ENCODE measurements at places on chromosomes 7 and 10.

GRCh38 chr7:36214608-36215456, 61.8 kb downstream of the EEPD1 start:
- DNase-seq = no peak

DNA sequence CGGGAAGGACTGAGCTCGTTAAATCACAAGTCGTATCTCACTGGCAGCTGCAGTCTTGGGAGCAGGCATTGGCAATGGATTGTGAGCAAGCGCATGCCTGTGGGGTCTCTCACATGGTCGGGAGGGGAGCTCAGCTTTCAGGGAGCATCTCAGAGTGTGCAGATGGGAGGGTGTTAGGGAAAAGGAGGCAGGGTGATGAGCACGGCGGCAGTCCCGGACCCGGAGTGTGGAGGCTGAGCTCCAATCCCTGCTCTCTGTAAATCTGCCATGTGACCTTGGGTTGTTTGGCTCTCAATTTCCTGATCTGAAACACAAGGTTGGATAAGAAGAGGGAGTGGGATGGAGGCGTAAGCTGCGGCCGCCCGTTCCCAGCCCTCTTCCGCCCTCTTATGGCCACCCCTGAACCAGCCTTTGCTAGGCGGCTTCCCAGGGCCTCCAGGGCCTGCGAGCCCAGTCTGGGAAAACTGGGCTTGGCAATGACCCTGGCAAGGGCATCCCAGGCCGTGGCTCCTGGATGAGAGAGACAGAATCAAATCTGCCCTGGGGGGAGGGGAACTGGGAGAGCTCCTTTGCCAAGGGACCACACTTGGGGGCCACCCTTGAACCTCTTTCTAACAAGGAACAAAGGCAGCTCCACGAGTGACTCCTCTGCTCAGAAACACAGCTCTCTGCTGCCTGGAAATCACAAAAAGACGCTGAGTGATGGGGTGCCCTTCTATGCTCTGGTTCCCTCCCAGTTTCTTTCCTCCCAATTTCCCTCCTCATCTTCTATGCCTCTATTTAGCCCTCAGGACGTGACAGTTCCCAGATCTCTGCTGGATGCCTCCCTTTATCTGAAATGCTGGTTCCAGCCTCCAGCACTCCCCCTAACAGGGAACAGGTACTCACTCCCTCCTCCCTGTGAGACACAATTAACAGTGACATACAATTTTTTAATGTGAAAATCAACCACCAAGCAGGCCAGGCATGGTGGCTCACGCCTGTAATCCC, 41.7 kb upstream of the LOXL4 start:
- peak; percentile 56 for DNase-seq

- no peak for DNase-seq
These were observed 265.0 kb downstream of the CAMK1D start for GRCh38 chr10:12614177-12614995.

DNA sequence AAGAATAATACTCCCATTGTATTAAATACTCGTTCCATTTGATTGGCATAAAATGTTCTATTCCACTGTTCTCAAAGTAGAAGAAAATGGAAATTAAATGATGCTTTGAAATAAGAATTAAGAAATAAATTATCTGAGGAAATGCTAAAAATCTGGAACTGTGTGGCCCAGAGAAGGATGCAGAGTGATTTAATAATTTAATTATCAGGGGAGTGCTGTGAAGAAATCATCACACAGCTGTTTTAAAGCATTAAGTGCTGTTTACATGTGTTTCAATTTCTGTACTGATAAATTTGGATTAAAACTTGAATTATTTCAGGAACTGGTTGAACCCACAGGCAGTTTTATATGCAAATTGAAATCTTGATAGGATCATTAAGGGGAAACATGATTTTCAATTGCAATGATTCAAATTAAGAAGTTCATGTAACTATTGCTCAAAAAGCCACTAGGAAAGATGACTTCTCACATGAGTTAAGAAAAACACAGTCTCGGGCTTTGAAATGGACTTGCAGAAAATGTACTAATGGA, 56.3 kb downstream of the COL28A1 start:
- DNase-seq = no peak

DNA sequence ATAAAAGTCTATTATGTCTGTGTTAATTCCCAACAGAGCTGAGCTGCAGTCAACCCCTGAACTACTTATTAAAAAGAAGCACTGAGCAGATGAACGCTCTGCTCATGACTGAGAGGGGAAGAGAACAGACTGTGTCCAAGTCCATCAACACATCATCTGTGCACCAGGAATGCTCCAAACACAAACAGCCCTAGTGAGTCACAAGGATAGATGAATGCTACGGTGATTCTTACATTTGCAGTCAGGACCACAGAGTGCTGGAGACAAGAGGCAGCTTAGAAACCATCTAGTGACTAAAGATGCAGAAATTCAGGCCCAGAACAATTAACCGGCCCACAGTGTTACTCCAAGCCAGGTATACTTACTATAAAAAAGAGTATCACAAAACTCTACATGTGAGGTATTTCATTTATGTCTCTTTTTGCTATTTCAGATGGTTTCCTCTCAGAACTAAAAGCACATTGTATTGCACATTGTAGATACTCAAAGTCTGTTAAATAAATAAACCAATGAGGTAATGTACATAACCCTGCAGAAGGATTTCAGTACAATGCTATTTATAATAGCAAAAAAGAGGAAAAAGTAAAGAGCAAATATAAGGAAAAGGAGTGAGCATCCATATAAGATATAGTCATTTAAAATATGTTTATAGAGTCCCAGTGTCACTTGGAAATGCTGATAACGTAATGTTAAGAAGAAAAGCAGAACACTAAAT, 159.2 kb downstream of the KCNMA1 start:
- DNase-seq = no peak

GRCh38 chr7:139949629-139950028, 113.1 kb downstream of the PARP12 start:
- DNase-seq = no peak

- peak; percentile 11 for DNase-seq
These were observed 592.9 kb upstream of the NRP1 start for GRCh38 chr10:33927347-33927746.

GRCh38 chr7:25122373-25122772, 2.7 kb downstream of the CYCS start:
- DNase-seq = no peak

GRCh38 chr10:79089632-79090031, 20.9 kb downstream of the ZMIZ1 start:
- no peak for DNase-seq

GRCh38 chr7:1856888-1857441, 186.9 kb downstream of the ELFN1 start:
- no peak for DNase-seq

DNA sequence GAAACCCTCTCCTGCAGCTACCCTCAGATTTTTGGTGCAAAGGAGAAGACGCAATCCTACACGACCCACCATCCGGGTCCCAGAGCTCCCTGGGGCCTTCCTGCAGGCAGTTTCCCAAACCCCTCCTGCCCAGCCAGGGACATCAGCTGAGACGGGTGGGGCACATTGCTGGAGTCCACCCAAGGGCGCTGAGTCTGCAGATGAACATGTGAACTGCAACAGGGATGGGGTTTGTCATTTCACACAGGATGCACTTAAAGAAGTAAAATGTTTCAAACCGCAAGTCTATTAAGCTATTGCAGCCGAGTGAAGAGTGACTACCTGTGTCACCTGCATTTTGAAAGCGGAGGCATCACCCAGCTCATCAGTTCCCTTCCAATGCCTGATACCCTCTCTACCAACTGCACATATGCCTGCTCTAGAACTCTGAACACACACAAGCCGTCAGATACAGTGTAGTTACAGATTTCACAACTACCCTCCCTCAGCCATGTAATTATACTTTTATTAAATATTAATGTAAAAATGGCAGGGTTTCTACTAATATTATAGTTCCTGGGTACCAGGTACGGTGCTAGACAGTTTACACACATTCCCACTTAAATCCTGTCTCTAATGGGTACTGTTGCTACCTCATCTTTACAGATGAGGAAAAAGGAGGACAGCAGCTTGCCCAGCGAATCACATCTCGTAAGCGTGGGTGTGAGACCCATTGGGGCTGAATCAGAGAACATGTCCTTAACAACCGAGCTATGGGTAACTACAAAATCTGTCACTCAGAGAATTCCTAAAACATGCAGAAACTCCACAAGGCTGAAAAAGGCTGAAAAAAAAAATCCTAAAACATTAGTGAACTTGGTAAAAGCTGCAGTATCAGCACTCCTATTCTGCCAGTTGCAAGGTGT, 71.2 kb downstream of the GRB10 start:
- DNase-seq = no peak

GRCh38 chr10:29309465-29309864, 20.6 kb downstream of the LYZL1 start:
- DNase-seq = no peak

DNA sequence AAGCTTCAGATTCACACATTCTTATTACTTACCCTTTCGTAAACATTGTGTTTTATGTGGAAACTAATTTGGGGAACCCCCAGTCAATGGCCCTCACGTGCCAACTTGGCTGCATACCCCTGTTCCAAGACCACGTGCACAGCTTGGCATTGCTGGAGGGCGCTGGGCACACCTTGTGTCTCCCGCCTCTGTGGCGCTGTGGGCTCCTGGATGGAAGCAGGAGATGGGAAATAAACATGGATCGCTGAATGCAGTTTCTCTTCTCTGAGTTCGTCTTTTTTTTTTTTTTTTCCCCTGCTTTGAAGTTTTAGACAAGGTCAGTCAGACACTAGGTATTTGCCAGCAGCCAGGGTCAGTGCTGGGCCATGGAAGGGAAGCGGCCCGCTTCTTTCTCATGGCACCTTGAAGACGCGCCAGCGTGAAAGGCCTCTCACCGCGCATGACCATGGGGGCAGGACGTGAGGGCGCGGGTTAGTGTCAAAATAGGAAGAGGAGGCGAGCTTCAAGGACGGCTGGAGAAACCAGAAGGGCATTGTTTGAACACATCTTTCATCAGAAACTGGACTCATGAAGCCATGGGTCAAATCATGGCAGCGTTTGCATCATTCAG, 27.3 kb downstream of the BNIP3 start:
- no peak for DNase-seq

DNA sequence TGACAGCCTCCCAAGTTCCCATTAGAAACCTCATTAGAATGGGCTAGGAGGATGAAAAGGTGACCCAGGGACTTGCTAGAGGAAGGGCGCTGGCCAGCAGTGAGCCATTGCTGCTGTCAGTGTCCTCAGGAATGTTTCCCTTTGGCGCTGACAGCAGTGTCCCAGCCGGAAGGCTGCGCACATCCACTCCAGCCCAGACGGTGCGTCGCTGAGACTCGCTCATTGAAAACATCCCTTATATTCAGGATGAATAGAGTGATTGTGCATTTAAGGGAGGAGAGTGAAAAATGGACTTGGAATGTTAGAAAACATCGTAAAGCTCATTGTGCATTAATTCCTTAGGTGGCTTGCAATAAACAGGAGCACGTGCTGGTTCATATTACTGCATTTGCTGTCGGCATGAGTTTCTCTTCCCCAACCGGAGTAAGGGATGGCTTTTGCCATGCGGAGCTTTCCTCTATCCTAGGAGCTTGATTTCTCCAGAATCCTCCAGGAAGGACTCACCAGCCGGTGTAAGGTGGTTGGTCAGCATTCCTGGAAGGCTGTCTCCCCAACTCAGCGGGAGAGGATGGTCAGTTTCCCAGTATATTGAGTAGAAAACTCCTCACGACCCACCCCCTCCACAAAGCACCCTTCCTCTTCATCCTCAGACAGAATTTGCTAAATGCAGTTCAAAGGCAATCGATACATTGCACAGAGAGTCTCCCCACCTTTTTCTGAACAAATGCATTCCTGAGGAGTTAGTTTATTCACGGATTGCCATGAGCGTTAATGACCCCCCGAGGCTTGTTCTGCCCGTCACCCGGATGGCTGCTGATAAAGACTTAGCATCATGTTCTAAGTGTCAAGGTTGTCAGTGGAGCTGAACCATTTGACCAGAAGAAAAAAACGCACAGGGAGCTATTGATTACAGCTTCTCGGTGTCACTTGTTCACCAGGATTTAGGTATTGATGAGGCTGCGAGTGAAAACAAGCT, 201.8 kb downstream of the EBF3 start:
- no peak for DNase-seq

DNA sequence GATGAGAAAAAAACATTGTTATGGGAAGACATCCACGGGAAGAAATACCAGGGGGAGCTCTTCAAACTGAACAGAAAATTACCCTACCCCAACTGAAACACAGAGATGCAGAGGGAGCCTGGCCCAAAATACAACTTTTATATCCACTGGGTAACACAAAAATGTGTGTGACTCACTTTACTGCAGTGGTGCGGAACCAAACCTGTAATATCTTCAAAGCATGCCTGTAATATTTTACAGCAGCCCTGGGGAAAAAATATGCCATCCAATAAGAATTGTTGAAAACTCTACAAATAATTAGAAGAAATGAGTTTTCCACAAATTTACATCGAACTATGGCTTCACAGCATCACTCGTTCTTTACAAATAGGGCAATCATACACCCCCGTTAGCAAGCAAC, 49.8 kb upstream of the SRRM3 start:
- DNase-seq = no peak

GRCh38 chr7:45184326-45185027, 26.9 kb downstream of the RAMP3 start:
- DNase-seq = no peak

GRCh38 chr10:125515571-125515970, 167.4 kb downstream of the TEX36 start:
- DNase-seq = no peak

GRCh38 chr10:75803816-75804552, 372.6 kb downstream of the LRMDA start:
- DNase-seq = no peak

GRCh38 chr7:128165927-128166420, 75.1 kb upstream of the LEP start:
- DNase-seq = no peak

- DNase-seq = no peak
These were observed 195.6 kb upstream of the CSTF2T start for GRCh38 chr10:51894771-51895578.

GRCh38 chr7:39620486-39620885, 2.9 kb upstream of the RALA start:
- DNase-seq = no peak

GRCh38 chr10:92305133-92306072, 14.4 kb downstream of the MARCHF5 start:
- no peak for DNase-seq

GRCh38 chr7:150941351-150942000, 36.6 kb downstream of the KCNH2 start:
- no peak for DNase-seq

DNA sequence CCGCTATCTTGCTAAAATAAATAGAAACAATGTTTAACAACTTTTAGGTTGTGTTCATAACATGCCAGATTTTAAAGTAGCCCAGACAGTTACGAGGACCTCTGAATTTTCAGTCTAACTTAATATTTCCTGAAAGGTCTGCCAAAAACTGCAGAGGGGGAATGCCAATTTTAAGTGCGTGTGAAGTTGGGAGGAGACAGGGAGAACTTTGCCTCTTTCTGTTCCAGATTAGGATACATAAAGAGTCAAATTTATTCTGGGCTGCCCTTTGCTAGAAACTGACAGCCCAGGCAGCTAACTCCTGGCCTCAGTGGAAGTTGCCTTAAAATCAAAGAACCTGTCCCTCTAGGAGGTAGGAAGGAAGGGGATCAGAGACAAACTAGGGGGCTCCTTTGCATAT, 52.3 kb upstream of the PIP4K2A start:
- no peak for DNase-seq

All from retinal pigment epithelial cell (primary cell).